ENCODE measurements at places on chromosomes 2 and 18. TPM values are rescaled to one million over a fixed set of nuclear protein-coding genes. Genes with fewer than 3 reads are reported as not detected.

NTSR2 gene
- not detected for polyA plus RNA-seq

TRABD2A gene
- polyA plus RNA-seq: 22.5 TPM

LCLAT1 gene
- polyA plus RNA-seq: 14.8 TPM

SERPINB3 gene
- polyA plus RNA-seq: not detected

TGFA gene
- 0.77 TPM for polyA plus RNA-seq

CROCC2 gene
- 1.2 TPM for polyA plus RNA-seq

DNA sequence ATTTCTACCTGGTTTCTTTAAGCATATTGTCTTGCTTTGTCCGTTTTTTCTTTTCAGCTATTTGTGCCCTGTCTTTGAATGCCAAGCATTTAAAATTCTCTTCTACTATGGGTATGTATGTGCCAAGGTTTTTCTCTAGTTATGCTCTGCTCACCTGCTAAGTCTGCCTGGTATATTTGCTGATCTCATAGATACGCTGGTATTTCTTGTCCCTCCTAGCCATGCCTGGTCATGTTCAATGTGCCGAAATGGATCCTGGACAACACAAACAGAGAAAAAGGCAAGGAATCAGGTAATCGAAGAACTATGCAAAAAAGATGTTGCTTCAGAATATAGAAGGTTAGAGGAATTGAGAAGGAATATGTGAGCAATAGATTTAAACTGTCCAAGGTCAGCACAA, 14.9 kb upstream of the KDM3A start:
- no peak for DNase-seq
